HT-29 (cell line): ENCODE measurements at places on chromosomes 12 and 14. TPM values are rescaled to one million over a fixed set of nuclear protein-coding genes. Genes with fewer than 3 reads are reported as not detected.

CLEC1A gene
- total RNA-seq = not detected in 2 replicates

- DNase-seq = no peak
Observed at GRCh38 chr12:56358836-56359532, 923 bp downstream of the STAT2 start.

KLRC2 gene
- 2.7 and 3.0 TPM in 2 replicates for total RNA-seq

DNA sequence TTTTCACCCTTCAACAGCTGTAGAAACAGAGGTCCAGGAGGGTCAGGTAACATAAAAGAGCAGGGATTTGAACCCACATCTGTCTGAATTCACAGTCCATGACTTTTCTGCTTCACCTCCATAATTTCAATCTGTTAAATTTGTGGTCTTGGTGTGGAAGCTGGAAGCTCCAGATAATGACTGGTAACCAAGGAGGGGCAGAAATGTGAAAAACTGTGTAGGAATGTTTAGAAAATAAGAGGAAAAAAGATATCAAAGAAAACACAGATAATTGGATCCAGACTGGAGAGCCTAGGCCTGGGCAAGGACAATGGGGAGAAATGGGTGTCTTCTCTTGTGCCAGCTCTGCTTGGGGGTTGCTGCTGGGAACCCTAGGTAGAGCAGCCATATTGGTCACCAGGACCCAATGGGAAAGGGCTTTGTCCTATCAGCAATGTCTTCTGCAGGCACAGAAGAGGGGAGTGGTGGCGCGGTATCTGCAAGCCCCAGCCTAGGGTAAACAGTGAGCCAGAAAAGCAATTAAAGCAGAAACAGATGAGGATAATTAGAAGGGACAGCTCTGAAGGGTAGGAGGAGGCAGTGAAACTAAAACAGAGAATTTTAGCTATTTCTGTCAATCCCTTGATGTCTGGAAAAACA lies 54.3 kb upstream of the CCDC91 start:
- DNase-seq = no peak

- DNase-seq = no peak
Observed at GRCh38 chr12:130212384-130212989, 50.2 kb downstream of the FZD10 start.

GRCh38 chr14:104249706-104250105 lies 111.3 kb downstream of the KIF26A start:
- DNase-seq = no peak

DNA sequence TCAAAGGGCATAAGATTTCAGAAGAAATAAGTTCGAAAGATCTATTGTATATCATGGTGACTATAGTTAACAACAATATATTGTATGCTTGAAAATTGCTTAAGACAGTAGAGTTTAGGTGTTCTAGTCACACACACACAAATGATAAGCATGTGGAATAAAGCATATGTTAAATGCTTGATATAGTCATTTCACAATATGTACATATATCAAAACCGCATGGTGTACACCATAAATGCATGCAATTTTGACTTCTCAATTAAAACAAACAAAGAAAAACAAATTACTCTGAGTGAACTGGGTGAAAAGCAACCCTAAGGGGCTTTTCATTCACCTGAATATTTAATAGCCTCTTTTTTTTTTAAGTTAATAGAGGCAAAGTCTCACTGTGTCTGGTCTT lies 40.3 kb upstream of the BCAT1 start:
- DNase-seq = no peak

GRCh38 chr12:94145191-94145983 lies 3.0 kb upstream of the PLXNC1 start:
- no peak for DNase-seq

CLECL1 gene
- total RNA-seq = not detected in 2 replicates

GRCh38 chr12:89890161-89890560 lies 181.5 kb upstream of the ATP2B1 start:
- no peak for DNase-seq

CLEC4C gene
- not detected in 2 replicates for total RNA-seq

DNA sequence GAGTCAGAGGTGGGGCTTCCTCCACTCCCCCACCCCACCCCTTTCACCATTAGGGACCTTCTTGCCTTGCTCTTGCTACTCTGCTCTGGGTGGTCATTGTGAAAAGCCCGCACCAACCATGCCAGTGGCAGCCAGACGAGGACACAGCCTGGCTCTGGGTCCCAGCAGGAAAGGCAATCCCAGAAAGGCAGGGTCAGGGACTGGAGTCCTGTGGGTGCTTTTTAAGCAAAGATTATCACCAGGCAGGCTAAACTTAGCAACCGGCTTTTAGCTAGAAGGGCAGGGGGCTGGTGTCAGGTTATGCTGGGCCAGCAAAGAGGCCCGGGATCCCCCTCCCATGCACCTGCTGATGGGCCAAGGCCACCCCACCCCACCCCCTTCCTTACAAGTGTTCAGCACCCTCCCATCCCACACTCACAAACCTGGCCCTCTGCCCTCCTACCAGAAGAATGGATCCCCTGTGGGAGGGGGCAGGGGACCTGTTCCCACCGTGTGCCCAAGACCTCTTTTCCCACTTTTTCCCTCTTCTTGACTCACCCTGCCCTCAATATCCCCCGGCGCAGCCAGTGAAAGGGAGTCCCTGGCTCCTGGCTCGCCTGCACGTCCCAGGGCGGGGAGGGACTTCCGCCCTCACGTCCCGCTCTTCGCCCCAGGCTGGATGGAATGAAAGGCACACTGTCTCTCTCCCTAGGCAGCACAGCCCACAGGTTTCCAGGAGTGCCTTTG lies 1.2 kb upstream of the GAPDH start:
- no peak for DNase-seq

KCNK10 gene
- total RNA-seq = not detected in 2 replicates

DNA sequence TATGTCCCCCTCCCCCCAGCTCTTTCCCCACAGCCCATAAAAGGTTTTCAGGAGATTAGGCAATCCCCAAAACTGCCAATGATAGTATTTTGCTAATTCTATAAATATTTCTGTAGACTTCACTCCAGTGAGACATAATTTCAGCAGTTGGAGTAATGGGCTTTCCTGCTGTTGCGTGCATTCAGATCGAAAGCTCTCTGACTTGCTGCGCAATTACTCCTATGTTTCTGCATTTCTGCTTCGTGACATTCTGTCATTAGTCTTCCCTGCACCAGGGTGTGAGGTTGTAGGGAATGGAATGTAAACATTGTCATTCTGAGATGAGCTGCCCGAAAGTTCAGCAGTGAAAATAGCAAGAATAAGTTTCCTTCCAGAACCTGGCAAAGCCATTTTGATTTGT lies 58.2 kb downstream of the SAMD4A start:
- no peak for DNase-seq

CLEC2A gene
- total RNA-seq = not detected in 2 replicates

GRCh38 chr12:85626784-85627171 lies 209.4 kb downstream of the RASSF9 start:
- DNase-seq = no peak

DNA sequence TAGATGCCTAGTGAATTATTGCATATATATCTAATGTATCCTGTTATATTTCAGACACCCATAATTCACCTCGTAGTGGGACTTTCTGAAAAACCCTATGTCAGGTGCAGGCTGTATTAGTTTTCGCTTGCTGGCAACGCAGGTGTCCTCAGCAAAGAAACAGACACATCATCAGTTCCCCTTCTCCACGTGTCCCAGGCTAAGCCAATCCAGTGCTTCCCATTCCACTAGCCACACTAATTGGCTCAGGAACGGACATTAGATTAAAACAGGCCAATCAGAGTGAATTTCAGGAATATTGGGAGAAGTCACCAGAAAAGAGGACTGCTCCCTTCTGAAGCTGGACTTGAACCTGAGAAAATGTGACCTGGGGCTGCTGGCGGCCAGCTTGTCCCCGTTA lies 151.3 kb downstream of the PTPN11 start:
- DNase-seq = no peak

DNA sequence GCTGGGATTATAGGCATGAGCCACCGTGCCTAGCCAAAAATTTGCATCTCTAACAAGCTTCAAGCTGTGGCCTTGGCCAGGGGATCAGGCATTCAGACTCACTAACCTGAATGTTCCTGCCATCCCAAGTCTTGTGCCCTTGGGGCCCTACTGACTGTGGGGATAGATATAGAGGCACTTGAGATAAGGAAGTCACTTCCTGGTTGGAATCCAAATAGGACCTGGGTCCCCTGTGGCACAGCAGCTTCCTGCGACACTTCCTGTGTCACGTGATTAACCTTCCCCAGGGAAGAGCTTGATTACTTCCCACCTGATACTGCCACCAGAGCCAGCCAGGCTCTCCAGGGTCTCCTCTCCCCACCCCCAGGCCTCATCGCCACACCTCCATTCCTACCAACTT lies 128.2 kb downstream of the BCL11B start:
- DNase-seq = no peak

DNA sequence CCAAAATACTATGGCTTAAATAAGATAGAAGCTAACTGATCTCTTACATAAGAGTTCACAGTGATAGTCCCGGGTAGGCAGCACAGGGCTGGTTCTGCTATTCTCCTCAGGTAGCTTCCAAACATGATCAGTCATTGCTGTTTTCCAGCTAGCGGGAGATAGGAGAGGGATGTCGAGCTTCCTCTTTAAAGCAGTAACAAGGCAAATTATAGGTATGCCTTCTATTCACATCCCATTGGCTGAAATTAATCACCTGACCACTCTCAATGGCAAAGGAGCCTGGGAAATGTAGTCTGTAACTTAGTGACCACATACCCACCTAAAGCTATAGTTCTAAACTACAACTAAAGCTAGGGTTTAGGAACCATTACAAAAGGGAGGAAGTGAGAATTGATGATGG lies 34.5 kb upstream of the VRK1 start:
- peak; percentile 47 for DNase-seq

ZDHHC22 gene
- not detected in 2 replicates for total RNA-seq

DNA sequence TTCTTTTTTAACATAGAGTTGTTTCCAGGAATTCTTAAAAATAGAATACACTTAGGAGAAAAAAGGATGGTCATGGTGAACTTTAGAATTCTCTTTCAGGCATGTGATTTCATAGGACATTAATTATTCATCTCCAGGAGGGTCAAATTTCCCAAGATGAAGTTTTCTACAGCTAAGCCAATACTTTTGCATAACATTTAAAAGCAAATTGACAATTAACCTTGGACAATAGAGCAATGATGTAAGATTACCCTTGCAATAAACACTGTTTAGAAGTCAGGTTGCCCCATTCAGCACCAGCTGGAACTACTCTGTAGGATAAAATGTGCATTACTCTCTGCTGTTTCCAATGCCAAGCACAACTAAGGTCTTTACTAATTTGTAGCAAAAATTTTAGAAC lies 49.5 kb downstream of the SIX1 start:
- no peak for DNase-seq

GRCh38 chr12:69417741-69418167 lies 52.4 kb upstream of the FRS2 start:
- no peak for DNase-seq

DNA sequence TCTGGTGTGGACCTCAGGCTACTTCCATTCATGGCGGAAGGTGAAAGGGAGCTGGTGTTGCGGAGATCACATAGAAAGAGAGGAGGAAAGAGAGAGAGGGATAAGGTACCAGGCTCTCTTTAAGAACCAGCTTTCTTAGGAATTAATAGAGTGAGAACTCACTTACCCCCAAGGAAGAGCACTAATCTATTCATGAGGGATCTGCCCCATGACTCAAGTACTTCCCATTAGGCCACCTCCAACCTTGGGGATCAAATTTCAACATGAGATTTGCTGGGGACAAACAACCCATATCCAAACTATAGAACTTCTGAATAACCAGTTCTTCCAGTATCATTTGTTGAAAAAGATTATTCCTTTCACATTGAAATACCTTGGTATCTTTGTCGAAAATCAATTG lies 34.0 kb upstream of the C2CD5 start:
- DNase-seq = no peak

DNA sequence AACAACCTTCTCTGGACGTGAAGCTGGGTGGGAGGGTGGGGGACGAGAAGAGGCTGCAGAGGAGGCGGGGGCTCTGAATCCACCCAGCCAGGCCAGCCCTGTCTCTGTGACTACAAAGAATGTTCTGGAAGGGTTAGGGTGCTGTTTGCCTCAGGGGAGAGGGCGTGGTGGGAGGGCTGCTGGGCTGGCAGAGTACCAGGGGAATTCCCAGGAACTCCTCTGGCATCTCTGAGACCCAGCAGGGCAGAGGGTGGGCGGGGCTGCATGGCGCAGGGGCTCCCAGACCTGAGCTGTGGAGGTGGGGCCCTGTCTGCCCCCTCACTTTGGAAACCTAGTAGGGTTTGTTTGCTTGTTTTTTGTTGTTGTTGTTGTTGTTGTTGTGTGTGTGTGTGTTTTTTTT lies 45.5 kb upstream of the FZD10 start:
- no peak for DNase-seq

DNA sequence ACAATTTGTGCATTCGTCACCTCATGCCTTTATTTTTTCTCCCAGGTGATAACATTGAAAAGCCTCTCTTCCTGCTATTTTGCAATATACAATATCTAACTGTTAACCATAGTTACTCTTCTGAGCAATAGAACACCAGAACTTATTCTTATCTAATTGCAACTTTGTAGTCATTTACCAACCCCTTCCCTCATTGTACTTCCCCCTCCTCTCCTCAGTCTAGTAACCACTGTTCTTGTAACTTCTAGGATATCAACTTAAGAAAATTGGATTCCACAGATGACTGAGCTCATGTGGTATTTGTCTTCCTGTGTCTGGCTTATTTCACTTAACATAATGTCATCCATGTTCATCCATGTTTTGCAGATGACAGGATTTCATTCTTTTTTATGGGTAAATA lies 7.6 kb downstream of the MUCL1 start:
- no peak for DNase-seq

- peak; percentile 61 for DNase-seq
Observed at GRCh38 chr14:26984311-26985177, 386.7 kb upstream of the NOVA1 start.

DNA sequence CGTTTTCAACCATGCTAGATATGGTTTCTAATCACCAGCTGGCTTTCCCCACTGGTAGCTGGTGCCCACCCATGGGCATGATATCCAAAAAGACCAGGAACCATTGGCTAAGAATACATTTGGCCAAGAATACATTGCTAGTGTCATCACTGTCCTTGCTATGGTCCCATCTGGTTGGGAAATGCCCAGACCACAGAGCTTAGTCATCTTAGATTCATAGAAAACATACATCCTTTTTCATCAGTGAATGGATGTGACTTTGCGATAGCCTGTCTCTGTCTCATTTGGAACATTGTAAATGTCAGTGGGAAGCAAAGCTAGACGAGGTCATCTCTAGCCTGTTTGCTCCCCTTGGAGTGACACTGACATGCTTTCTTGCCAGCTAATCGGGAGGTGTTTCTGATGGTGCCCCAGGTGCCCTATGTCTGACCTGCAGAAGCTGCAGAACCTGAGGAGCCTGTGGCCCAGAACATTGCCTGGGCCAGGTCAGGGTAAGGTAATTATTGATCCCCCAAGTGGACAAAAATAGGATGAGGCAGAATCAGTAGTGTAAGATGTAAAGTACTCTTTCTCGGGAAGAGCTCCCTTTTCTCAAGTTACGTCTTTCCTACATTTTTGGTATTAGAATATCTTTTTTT lies 194.8 kb downstream of the SLC41A2 start:
- DNase-seq = no peak

GRCh38 chr12:5718073-5718472 lies 227.0 kb downstream of the ANO2 start:
- DNase-seq = no peak
